Smooth muscle cell of bladder (primary cell): ENCODE measurements at places on chromosomes 1 and 21. TPM values are rescaled to one million over a fixed set of nuclear protein-coding genes. Genes with fewer than 3 reads are reported as not detected.

Gene DDOST
- total RNA-seq, result 357 and 409 TPM in 2 replicates

Gene CFHR3
- not detected in 2 replicates for total RNA-seq

Gene CYP2J2
- total RNA-seq, result under 0.01 TPM in 2 replicates

Gene RUNX1
- 17.9 and 31.2 TPM in 2 replicates for total RNA-seq

Gene CADM3
- under 0.01 and 0.09 TPM in 2 replicates for total RNA-seq

Gene LAMTOR5
- 66.4 and 97.6 TPM in 2 replicates for total RNA-seq

Gene SLFNL1
- 0.28 and 0.55 TPM in 2 replicates for total RNA-seq

Gene LENEP
- total RNA-seq, result 0.18 and 0.28 TPM in 2 replicates
